Activated CD4-positive, alpha-beta T cell treated with anti-CD3 and anti-CD28 coated beads, Interleukin-2, Interleukin-4, amounts not matched to agents 100 ng/mL and 50 ng/mL, durations not matched to agents 16 hours and 8 hours (primary cell): ENCODE measurements at places on chromosomes 2 and 18.

- no peak for DNase-seq
Measured at GRCh38 chr2:92072461-92073035, 2798.7 kb upstream of the TEKT4 start.

DNA sequence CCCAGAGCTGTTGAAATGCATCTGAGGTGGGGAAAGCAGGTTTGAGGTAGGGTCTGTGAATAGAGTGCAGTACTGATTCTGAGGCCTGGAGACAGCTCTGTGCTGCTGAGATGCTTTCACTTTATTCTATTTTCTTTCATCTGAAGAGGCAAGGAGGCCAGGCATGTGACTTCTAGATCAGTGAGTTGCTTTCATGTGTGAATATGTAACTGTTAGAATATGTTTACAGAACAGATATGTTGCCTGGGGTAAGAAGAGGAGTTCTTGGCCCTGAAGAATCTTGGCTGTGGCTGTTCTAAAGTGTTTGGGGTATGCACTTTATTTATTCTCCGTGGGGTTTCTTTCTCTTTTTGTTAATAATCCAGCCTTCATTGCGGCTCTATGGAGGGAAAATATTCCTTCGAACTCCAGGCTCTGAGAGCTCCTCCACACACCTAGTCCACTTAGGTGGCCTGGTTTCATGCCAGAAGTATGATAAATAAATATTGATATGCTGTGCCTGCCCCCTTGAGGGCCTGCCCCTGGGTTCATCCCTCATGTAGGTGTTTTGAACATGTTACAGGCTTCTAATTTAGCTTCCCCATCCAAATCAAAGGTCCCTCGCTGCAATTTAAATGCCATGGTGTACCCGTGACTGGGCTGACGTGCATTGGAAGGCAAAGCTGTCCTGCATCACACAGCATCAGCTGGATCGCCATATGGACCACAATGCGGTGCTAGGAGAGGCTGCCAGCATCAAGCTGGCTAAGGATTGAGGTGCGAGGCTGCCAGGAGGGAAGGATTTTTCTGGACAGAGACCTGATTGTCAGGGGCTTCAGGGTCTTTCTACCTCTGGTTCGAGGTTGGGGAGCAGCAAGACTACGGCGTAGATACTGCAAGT is 102.9 kb downstream of the PRKCE start:
- DNase-seq: no peak

DNA sequence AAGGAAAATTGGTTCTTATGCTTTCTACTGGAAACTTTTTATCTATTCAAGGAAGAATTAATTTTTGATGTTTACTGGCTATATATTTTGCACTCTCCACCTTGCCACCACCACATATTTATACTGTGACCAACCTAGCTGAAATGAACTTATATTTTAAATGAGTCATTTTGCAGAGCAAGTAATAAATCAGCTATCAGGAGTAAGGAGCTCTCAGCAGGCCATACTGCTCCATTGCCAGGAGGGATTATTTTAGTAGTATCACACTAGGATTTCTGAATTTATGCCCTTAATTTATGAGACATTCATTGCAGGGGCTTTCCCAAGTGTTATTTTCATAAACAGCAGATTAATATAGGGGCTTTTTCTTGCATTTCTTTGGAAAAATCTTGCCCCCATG is 125.8 kb upstream of the CYP1B1 start:
- DNase-seq: no peak

DNA sequence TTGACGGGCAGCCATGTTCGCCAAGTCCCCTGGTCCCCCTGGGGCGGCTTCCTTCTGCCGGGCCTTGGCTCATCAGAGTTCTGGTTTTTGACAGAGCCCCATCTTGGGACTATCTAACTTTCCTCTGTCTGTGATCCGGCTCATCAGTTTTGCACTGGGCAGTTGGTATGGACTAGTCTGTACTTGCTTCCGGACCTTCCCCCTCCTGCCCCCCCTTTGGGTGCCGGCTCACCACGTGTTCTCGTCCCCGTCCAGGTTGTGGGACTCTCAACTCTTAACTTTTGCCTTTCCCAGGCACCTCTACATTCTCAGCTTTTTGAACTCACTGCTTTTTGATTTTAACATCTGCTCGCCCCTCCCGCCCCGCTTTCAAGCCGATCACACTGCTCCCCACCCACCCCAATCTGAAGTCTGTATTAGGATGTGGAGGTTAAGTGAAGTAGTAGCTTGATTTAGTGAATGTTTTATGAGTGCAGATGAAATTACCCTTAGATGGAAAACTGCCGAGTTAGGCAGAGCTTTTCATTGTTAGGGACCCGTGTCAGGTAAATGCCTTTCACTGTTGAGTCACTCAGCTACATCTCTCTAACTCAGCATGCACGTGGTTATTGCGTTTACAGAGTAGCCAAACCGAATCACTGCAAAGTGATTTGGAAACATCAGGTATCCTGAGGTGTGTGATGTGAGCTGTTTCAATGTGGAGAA is 874 bp downstream of the WDR43 start:
- peak; percentile 54 for DNase-seq

DNA sequence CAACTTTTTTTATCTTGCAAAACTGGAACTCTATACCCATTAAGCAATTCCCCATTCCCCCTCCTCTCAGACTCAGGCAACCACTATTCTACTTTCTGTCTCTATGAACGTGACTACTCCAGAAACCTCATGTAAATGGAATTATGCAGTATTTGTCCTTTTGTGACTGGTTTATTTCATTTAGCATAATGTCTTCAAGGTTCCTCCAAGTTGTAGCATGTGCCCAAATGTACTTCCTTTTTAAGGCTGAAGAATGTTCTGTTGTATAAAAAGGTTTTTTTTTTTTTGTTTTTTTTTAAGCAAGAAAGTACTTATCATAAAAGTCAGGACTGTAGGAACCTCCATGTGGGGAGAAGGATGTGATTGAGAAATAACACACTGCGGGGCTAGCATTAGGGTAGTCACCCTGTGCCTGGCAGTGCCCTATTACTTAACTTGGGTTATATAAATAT is 262.9 kb upstream of the FBXO11 start:
- DNase-seq: no peak
